Suprapubic skin (tissue), 4 donors: ENCODE measurements at places on chromosomes 3 and 15. TPM values are rescaled to one million over a fixed set of nuclear protein-coding genes. Genes with fewer than 3 reads are reported as not detected.

GHRL gene
- total RNA-seq, result 0.80 TPM

DNA sequence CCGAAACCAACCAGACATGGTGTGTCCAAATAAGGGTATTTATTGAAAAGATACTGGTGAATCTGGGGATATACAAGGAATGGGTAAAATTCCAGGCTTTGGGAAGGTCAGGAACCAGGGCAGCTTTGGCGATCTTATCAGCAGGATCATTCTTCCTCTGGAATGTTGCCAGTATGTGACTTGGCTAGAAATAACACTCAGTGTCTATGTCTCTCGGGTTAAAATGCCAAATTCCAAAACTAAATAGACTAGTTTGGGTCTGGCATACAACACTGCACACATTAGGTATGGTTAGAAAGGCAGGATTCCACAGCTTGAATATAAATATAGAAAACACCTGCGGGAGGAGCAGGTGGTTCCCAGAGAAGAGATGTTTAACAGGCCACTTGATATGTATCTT, 220.2 kb upstream of the CD96 start:
- DNase-seq, result no peak
- H3K36me3 ChIP-seq, result no peaks in the 10 kb centered on the region
- no peaks in the 10 kb centered on the region for H3K4me1 ChIP-seq
- no peak overlapping the region for H3K27ac ChIP-seq
- no peak overlapping the region for H3K4me3 ChIP-seq
- no peaks in the 10 kb centered on the region for H3K27me3 ChIP-seq

GRCh38 chr15:93608643-93609148, 519.7 kb upstream of the RGMA start:
- no peaks in the 10 kb centered on the region for H3K36me3 ChIP-seq
- H3K27me3 ChIP-seq, result no peaks in the 10 kb centered on the region
- no peak overlapping the region for H3K4me3 ChIP-seq
- no peak overlapping the region for H3K27ac ChIP-seq

- no peak overlapping the region for H3K4me3 ChIP-seq
- no peaks in the 10 kb centered on the region for H3K4me1 ChIP-seq
- H3K36me3 ChIP-seq, result no peaks in the 10 kb centered on the region
- no peak for DNase-seq
- no peaks in the 10 kb centered on the region for H3K27me3 ChIP-seq
Observed at GRCh38 chr3:148307443-148307843, 390.3 kb upstream of the AGTR1 start.

DNA sequence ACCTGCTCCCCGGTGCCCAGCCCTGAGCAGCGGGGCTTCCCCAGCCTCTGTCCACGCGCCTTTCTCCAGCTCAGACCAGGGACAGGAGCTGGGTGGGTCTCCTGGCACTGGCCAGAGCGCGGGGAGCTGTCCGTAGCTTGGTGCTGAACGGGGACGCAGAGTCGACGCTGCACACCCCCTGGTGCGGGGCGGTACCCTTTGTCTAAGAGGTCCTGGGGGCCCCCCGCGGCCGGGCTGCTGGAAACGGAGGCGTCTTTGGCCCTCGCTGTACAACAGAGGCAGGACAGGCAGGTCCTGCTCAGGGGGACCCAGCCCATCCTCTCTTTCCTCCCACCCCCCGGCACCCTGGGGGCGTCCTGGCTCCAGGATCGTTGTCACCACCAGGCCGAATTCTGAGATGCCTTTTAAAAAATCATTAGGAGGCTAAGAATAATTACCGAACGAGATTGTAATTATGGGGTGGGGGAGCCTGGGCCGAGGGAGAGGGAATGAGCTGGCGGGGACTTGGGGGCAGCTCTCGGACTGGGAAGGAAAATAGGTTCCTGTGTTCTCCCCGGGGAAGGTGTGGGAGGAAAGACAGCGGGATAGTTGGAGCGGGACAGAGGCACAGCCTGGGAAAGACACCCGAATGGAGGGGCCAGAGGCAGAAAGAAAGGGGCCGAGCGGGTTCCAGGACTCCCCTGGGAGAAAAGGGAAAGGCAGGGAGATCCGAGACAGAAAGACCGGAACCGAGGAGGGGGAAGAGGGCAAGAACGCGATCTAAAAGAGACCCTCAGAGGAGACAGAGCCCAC, 4.1 kb upstream of the SKOR1 start:
- H3K36me3 ChIP-seq, result no peaks in the 10 kb centered on the region
- H3K4me3 ChIP-seq, result no peak overlapping the region
- no peak overlapping the region for H3K27ac ChIP-seq
